ENCODE measurements at places on chromosomes 11 and 22. TPM values are rescaled to one million over a fixed set of nuclear protein-coding genes. Genes with fewer than 3 reads are reported as not detected.

Gene C11orf52
- 27.8 TPM for total RNA-seq

DNA sequence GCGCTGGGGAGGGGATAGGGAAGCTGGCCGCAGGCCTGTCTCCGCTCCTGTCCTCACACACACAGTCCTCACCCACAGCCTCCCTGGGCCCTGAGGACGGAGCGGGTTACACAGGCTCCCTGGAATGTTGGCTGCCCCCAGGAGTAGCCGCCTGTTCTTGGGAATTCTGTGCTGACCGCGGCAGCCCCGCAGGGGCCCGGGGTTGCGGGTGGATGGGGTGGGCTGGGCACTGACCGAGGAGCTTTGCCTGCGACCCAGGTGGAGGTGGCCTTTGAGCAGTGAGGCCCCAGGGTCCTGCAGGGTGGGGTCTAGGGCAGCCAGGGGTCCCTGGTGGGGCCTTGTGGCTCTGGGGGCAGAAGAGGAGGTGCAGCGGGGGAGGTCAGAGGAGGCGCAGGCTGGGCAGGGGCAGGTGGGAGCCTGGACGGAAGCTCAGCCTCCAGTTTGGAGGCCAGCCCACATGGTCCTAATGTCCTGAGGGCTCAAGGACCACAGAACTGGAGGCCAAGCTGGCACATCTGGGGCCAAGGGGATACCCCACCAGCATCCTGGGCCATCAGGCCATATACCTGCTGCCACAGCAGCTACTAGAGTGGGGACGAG lies 6.6 kb upstream of the MRGPRG start:
- peak; percentile 78 for DNase-seq

DNA sequence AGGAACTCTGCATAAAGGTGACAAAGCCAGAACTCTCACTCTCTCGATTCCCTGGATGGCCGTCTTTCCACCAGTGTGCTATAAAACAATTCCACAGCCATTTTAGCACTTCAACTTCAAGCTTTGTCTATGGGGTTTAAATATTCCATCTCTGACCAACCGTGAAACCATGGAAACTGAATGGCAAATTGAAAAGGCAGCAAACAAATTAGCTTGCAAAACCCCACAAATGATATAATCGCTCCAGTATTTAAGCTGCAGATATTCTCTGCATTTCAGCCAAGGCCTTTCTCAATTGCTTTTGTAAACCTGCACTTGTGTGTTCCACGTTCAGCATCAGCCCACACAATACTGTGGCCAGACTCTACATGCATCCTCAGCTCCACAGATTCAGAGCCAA lies 131.7 kb upstream of the ISX start:
- DNase-seq = no peak

Gene ACR
- 1.6 TPM for total RNA-seq

DNA sequence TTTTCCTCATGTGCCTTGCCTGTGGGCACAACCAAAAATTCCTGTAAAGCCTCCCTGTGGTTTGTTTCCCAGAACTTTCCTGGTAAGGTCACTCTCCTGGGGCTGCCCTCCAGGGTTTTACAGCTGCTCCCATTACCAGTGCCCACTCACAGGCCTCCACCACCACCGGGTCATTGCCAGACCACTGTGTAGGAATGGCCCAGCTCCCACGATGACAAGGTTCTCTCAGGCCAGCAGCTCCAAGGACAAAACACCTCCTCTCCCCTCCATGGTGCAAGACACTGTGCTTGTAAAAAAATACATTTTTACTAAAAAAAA lies 96.1 kb upstream of the AKIP1 start:
- DNase-seq = peak; percentile 69

- DNase-seq = no peak
Observed at GRCh38 chr11:87353771-87354345, 316.1 kb downstream of the TMEM135 start.

Gene LBHD1
- total RNA-seq = 7.9 TPM

DNA sequence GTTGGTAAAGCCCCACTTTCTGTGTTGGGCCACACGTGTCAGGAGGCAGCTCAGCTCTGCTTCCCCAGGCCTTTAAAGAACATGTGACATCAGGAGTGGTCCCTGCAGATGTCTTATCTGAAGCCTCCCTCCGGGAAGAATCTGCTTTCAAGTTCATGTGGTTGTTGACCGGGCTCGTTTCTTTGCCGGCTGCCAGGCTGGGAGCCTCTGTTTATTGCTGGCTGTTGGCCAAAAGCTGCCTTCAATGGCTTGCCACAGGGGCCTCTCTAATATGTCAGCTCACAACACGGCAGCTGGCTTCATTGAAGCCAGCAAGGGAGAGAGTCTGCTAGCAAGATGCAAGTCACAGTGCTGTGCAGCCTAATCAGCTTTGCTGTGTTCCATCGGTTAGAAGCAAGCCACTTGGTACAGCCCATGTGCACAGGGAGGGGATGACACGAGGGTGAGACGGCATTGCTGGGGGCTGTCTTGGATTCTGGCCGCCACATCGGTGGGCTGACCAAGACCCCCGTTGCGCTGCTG lies 14.6 kb downstream of the MRGPRF start:
- no peak for DNase-seq

Gene HBG2
- not detected for total RNA-seq

- no peak for DNase-seq
Observed at GRCh38 chr11:8096575-8096974, 15.6 kb downstream of the TUB start.

Gene DGCR6
- total RNA-seq = 1.7 TPM

DNA sequence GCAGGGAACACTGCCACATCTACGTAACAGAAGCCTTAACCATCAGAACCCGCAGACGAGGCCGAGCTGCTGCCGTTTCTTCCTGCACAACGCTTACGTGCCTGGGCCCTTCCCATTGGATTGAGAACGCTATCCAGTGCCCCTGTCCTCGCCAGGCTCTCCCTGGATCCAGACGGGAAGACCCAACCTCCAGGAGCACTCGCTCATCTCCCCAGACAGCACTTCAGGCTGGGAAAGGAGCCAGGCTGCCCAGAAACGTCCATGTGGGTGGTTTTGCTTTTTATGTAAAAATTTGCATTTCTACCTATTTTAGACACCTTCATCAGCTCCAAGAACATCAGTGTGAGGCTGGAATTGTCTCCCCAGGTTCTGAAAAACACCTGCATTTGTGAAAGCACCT lies 7.3 kb upstream of the CRYBB3 start:
- no peak for DNase-seq

Measured in kidney (tissue), 22 donors.